Posterior vena cava (tissue), 2 donors: ENCODE measurements at places on chromosomes 7 and 10.

- DNase-seq, result no peak
Measured at GRCh38 chr10:5071411-5072198, 22.6 kb upstream of the AKR1C3 start.

DNA sequence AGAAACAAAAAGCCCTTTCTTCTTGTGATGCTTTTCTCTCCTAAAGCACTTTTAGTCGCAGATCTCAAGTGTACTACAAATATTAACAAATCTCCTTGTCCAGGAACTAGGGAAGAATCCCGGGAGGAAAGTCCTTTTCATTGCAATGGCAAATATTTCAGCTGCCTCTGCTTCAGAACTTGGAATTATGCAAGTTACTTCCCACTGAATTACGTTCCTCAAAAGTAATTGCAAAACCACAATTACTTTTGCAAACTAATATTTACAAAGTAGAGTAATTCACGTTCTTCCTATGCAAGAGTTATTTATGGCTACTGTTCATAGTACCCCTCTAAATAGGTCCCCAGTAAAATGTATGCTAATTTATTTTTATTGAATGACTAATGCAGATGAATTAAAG is 14.5 kb downstream of the PRKCQ start:
- DNase-seq, result no peak

DNA sequence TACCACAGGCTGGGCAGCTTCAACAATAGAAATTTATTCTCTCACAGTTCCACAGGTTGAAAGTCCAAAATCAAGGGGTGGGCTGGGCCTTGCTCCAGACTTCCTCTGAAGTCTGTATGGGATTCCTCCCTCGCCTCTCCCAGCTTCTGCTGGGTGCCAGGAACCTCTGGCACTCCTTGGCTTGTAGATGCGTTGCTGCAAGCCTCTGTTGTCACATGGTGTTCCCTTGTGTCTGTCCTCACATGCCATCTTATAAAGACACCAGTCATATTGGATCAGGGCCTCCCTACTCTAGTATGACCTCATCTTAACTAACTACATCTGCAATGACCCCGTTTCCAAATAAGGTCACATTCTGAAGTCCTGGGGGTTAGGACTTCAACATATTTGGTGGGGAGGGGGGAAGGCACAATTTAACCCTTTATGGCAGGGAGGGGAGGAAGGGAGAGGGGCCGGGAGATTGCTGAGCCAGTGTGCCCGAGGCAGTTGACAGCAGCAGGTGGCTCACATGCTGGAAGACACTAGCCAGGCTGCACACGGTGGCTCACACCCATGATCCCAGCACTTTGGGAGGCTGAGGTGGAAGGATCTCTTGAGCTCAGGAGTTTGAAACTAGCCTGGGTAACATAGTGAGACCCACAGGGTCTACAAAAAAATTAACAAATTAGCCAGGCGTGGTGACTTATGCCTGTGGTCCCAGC is 18.8 kb downstream of the ZNF282 start:
- no peak for DNase-seq

DNA sequence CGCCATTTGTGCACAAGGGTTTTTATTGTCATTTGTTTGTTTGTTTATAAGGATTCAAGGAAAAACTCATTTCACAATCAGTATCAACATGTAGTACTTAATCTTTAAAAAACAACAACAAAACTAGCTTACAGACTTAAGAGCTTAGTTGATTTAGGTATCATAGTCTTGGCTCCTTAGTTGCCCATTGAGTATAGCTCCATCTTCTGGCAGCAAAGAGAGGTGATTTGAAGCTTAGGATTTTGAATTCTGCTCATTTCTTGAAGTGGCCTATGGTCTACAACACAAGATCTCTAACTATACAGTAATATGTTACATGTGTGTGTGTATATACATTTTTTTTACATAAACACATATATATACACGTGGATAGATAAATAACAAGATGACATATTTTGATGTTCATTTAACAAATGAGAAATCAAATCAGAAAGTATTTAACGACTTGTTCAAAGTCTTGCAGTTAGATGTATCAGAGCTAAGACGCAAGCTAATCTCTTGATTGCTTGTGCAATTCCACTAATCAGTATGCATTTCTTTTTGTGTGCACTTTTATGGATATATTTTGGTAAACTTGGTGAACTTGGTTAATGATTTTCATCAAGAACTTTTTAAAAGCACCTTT is 307.3 kb downstream of the CAMK1D start:
- no peak for DNase-seq

DNA sequence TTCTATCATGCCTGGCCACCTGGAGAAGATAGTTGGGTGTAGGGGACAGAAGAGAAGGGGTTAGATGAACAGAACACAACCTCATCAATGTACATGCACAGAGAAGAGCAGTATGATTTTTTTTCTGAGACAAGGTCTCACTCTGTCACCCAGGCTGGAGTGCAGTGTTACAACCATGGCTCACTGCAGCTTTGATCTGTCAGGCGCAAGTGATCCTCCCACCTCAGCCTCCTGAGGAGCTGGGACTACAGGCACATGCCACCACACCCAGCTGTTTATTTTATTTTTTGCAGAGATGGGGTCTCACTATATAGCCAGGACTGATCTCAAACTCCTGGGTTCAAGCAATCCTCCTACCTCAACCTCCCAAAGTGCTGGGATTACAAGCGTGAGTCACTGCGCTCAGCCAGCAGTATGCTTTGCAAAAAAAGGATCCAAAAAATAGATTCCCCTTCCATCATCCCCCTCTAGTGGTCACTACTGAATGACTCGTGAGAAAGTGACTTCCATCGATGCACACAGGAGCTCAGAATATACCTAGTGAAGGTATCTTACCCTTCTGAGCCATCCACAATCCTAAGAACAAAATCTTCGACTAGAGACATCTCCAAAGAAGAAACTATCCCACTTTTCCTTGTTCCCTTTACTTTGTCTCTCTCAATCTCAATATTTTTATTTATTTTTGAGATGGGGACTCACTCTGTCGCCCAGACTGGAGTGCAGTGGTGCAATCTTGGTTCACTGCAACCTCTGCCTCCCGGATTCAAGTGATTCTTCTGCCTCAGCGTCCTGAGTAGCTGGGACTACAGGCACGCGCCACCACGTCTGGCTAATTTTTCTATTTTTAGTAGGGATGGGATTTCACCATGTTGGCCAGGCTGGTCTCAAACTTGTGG is 21.0 kb downstream of the ZCWPW1 start:
- DNase-seq, result no peak

DNA sequence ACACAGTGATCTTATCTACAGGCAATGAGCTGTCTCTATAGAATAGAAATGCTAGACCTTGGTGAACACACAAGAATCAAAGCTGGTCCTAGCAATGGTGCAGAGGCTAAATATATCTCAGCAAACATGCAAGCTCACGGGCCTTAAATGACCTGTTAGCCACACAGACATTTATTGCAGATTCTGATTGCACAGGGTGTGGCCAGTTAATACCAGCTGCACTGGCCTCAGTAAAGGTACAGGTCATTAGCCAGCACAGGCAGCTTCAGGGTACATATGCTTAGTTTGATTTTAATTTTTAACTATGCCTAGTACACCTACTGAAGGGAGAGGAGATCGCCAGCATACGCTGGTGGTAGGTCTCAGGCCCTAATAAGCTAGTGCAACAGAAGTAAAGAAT is 265.4 kb upstream of the DGKB start:
- no peak for DNase-seq

GRCh38 chr7:70673778-70674570 is 458.0 kb upstream of the GALNT17 start:
- DNase-seq, result no peak

DNA sequence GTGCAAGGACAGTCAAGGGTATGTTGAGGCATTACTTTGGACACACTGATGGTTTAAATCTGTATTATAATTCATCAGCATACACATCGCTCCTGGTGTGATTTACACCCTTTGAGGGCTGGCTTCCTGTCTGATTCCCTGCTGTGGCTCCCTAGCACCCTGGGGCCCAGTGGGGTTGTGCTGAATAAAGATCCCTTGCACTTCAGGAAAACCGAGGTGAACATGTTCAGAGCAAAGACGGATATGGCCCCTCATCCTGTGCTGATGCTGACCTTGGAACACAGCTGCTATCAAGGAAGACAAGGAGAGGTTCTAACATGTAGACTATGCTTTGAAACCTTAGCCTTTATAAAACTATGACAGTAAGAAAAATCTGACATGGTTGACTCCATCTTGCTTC is 84.6 kb upstream of the UNC5B start:
- no peak for DNase-seq

DNA sequence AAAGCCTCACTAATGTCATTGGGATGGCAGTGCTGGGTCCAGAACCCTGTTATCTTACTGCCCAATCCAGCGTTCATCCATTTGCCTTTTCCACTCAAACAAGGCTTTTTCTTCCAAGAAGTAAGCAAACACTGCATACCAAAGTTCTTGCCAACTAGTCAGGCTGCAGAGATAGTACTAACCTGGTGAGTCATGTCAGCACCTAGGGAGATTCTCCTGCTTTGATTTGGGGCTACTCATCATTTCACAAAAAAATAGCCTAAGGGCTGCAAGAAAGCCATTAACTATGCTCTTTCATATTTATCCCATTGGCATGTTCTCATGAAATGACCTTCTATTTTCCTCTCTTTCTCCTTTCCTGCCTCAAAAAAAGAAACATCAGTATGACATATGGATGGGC is 142.6 kb downstream of the TWIST1 start:
- DNase-seq, result no peak
